ENCODE measurements at places on chromosomes 2 and 18. TPM values are rescaled to one million over a fixed set of nuclear protein-coding genes. Genes with fewer than 3 reads are reported as not detected.

- no peak for ATAC-seq
These were observed 41.4 kb upstream of the MAPRE2 start for GRCh38 chr18:34999756-35000289.

- ATAC-seq: no peak
These were observed 188.8 kb upstream of the NABP1 start for GRCh38 chr2:191489177-191489576.

- ATAC-seq: no peak
These were observed 72.6 kb upstream of the THUMPD2 start for GRCh38 chr2:39851651-39852110.

- ATAC-seq: peak; percentile 61
These were observed 77.5 kb upstream of the LRATD1 start for GRCh38 chr2:14554849-14555545.

DNA sequence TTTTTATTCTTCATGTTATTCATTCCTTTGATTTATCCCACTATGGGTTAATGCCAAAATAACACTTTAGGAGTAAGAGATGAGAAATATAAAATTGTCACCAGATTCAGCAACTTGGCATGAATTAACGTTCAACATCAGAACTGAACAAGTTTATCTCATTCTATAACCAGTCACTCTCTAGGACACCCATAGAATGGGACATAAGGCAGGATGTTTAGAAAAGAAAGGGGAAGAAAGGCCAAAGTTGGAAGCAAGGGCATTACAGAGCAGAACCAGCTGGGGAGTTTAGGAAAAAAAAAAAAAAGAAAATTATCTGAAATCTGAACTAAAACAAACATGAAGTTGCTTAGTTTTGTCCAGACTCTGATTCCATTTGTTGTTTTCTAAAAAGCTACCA lies 211.0 kb downstream of the PMAIP1 start:
- no peak for ATAC-seq

DNA sequence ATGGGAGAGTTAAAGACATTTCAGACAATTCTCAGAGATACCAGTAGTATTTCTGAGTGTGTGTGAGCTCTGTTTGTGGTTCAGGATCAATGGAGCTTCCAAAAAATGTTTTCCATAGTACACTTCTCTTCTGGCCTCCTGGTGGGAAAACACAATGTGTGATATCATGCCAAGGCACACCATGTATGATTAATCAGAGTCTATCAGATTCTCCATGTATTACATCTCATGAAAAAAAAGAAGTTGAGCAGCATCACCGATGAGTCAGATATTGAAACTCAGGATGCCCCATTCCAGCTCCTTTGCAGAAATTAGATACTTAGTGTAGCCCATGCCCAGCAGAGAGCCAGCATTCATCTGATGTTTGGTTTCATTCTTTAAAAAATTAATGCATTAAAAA lies 620.3 kb upstream of the POU3F3 start:
- no peak for ATAC-seq

- no peak for ATAC-seq
These were observed 14.4 kb downstream of the FMNL2 start for GRCh38 chr2:152349416-152349815.

DNA sequence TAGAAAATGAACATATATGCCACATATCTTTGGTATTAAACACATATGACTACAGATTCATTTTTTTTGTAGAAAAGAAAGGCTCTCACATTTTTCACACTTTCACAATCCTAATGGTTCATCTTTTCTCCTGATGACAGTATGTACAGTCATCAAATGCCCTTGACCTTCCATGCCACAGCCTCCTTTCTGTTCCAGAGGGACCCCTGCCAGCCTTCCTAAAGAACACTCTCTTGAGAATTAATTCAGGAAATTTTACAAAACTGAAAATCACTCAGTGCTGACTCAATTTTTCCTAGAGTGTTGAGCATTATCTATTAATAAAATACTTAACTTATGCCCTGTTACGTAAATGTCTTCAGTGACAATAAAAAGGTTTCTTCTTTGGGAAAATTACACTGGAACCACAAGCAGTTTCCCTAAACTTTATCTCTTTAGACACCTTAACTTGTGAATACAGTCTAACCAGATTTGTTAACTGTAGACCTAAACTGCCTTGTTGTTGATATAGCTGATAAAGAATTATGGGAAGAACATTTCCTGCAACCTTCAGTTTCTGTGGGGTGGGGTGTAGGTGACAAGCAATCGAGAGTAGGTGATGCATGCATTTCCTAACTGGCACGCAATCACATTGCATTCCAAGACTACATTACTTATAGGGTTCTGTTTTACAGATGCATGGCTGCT lies 15.3 kb upstream of the ACOXL start:
- no peak for ATAC-seq

GRCh38 chr2:187528042-187528441 lies 26.2 kb downstream of the TFPI start:
- ATAC-seq: peak; percentile 76

GRCh38 chr2:164917296-164917903 lies 37.9 kb downstream of the SLC38A11 start:
- ATAC-seq: no peak

DNA sequence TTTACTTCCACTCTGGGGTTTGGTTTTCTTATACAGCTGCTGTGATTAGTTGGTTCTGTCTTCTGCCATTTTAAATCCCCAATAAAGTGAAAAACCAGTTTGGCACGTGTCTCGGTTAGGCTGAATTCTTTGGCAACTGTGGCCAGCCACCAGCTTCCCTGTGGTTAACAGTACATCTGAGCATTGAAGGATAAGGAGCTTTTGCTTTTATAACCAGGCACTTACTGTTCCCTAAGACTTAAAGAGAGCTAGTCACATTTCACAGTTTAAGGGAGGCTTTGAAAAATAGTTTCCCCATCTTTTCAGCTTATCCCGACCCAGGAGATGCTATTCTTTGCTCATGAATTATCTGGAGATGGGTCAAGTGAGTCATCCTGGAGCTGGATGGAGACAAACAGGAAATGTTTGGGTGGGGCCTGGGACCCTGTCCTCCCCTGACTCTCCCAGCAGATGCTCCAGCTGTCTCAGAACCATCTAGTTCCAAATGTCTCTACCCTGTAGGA lies 57.3 kb upstream of the EML6 start:
- ATAC-seq: peak; percentile 44

- no peak for ATAC-seq
These were observed 49.9 kb downstream of the ALPK2 start for GRCh38 chr18:58578835-58579560.

GRCh38 chr2:43313642-43314017 lies 87.2 kb upstream of the ZFP36L2 start:
- no peak for ATAC-seq

DNA sequence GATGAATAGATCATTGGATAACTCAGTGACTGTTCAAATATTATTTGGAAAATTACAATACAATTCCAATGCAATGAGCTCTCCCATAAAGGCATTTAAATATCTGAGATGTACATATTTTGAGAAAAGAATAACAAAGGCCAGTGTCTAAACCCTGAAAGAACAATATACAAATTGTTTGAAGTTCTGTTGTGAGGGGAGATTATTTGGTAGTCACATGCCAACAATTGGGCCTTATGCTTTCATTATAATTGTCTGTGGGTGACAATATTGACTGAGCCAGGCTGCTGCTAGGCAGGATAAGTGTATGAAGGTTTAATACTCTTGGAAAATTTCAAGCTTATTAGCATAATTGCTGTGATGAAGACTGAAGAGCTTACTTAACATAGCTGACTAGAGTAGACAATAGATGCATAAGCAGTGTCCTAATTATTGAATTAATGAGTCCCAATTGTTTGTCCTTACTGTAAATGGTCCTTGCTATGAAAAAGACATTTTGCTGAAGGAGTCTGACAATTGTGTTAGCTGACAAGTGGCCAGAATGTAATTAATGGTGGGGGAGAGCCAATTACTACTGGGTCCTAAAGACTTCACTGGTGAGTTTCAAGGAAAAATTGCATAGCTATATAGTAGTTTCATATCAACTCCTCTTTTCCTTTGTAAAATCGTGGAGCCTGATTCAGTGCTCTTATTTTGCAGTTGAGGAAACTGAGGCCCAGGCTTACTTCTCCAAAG lies 5.0 kb upstream of the SMAD2 start:
- no peak for ATAC-seq

DNA sequence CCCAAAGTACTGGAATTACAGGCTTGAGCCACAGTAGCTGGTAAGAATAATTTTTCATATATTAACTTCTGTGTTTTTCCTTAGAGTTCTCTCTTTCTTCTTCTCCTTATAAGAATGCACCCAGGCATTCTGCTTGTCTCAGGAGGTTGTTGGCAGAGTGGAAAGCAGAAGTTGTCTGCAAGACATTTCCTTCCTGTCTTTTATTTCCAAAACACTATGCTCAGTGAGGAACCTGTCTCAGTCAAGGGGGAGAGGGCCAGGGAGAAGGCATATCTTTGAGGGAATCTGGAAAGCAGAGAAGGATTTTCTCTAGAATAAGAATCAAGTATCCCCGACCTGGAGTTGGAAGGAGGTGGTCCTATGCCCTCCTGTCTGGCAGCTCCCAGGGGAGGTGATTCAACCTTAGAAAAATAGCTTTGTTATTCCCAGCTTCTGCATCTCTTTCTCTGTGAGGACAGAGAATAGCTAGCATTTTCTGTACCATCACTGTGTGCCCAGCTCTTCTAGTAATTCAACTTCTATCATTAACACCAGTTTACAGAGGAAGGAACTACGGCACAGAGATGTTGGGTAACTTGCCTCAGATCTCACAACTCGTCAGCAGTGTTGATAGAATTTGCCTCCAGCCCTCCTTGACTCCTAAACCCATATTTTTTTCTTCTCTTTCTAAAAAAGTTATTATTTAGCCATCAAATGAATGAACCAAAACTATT lies 3.8 kb upstream of the LPIN2 start:
- ATAC-seq: no peak

DNA sequence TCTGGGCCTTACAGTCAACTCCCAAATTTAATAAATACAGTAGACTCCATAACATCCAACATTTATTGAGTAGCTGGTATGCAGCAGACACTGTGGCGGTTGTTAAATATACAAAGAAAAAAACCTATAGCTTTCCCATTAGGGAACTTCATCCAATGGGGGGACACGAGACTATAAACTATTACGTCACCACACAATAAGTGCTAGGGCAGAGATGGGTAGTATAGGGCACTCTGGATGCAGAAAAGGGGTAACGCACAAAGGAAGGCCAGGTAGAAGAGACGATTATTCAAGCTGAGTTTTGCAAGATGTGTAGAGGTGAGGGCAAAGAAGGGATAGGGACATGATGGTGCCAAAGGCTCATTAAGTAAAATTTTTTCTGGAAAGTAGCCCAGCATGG lies 10.8 kb downstream of the CHN1 start:
- ATAC-seq: no peak

DNA sequence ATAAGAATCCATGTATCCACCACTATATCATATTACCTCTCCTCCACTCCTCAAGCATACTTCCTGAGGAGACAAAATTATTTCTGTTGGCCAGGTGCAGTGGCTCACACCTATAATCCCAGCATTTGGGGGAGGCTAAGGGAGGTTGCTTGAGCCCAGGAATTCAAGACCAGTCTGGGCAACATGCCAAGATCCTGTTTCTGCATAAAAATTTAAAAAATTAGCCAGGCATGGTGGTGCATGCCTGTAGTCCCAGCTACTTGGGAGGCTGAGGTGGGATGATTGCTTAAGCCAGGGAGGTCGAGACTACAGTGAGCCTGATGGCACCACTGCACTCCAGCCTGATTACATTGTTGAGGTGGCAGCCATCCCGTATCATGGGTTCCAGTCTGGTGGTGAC lies 9.2 kb downstream of the INHA start:
- no peak for ATAC-seq

GRCh38 chr2:11073776-11074175 lies 81.5 kb upstream of the SLC66A3 start:
- ATAC-seq: no peak

- ATAC-seq: no peak
These were observed 250.3 kb downstream of the TTC32 start for GRCh38 chr2:19651466-19651865.

DNA sequence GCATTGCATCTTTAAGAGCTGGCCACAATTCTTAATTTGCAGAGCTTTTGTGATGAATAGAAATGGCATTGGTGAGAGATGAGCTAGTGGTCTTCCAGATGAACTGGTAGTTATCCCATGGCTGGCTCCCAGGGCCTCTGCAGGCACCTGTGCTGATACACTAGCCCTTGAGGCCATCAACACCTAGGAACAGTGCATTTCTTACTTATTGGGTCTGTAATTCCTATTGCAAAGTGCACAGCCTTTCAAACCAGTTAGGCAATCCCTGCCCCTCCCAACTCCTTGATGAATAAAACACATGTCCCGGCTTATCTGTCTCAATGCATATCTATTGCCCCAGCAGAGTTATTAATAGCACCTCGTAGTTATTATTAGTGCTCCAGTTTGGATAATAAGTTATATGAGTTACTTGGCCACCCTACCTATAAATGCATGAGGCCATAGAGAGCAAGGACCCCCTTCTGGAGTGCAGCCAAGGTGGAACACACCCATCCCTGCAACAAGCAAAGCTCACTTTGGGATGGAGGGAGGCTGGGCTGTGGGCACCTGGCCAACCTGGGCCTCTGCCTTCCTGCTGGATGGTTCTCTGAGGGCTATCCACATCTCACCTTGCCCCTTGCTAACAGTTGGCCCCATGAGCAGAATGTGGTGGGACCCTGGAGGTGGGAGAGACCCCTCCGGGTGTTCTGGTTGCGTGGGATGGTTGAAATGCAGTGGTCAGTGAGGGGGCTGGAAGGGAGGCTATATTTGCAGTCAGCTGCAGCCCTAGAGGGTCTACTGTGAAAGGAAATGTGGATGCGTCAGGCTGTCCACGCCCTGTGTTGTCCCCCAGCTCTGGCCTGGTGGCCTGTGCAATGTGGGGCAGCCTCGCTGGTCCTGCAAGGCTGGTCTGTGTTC lies 455.9 kb upstream of the HS6ST1 start:
- ATAC-seq: peak; percentile 51

The LYG2 gene
- not detected for total RNA-seq

The TGIF1 gene
- 22.4 TPM for total RNA-seq

The KCNG2 gene
- total RNA-seq: 0.20 TPM

The SPATA3 gene
- not detected for total RNA-seq

The ZNF513 gene
- total RNA-seq: 11.4 TPM

The ARPC2 gene
- total RNA-seq: 383 TPM

The CCDC148 gene
- total RNA-seq: 0.32 TPM

The GPR45 gene
- total RNA-seq: not detected

The IWS1 gene
- total RNA-seq: 17.7 TPM

The STEAP3 gene
- total RNA-seq: 11.6 TPM
